ENCODE measurements at places on chromosomes 5 and 9. TPM values are rescaled to one million over a fixed set of nuclear protein-coding genes. Genes with fewer than 3 reads are reported as not detected.

MARCHF6 gene
- total RNA-seq: 96.3 TPM

FOXD4L4 gene
- not detected for total RNA-seq

DMGDH gene
- total RNA-seq: 5.3 TPM

STARD4 gene
- total RNA-seq: 8.2 TPM

MRPS2 gene
- total RNA-seq: 35.2 TPM

HMCN2 gene
- 8.2 TPM for total RNA-seq

TRIO gene
- 300 TPM for total RNA-seq

CFAP90 gene
- not detected for total RNA-seq

C5orf58 gene
- not detected for total RNA-seq

GNE gene
- 27.0 TPM for total RNA-seq

ADAMTSL2 gene
- total RNA-seq: 0.33 TPM

BRD3 gene
- total RNA-seq: 24.9 TPM

PCDHGA7 gene
- 8.2 TPM for total RNA-seq

ZNF618 gene
- total RNA-seq: 2.9 TPM

ZNF346 gene
- 14.3 TPM for total RNA-seq

Data from sigmoid colon (tissue), 7 donors.